Stimulated activated CD4-positive, alpha-beta T cell treated with anti-CD3 and anti-CD28 coated beads, Interleukin-4, amount 100 ng/mL, for 1 hour (primary cell): ENCODE measurements at places on chromosomes 12 and 14.

- no peak for DNase-seq
Observed at GRCh38 chr14:91806716-91807115, 60.6 kb downstream of the TC2N start.

DNA sequence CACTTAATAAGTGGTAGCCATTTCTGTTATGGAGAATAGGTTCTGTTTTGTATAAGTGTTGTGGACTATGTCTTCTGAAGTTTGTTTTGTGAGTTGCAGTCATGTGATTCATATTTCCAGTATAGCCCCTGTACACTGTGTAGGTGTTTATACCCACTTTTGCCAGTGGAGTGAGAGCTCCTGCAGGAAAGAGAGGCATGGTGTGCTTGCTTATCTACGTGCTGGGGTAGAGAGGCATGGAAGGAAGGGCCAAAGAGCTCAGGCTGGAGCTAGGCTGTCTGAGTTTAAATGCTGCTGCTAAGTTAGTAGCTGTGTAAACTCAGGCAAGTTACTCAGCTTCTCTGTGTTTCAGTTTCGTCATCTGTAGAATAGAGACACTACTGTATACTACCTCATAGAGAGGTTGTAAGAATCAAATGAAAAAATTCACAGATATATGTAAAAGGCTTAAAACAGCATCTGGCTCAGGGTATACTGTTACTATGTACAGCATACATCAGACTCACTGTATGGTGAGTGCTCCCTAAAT, 88.2 kb upstream of the SLC38A2 start:
- DNase-seq = no peak

DNA sequence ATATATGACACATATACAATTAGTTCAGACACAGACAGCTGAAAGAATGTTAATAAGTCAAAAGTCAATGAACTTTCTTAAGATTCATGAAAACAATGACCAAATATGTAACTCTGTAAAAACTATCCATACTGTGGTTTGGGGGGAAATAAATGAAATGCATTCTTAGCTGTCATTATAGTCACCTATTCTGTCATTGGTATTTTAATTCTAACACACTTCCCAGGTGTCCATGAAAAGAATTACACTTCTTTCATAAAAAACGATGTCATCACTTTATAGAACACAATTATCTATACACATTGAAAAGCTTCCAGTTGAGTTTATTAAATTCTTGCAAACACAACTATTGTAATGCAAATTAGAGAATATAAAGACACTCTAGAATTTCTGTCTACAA, 35.8 kb downstream of the PPFIA2 start:
- no peak for DNase-seq

DNA sequence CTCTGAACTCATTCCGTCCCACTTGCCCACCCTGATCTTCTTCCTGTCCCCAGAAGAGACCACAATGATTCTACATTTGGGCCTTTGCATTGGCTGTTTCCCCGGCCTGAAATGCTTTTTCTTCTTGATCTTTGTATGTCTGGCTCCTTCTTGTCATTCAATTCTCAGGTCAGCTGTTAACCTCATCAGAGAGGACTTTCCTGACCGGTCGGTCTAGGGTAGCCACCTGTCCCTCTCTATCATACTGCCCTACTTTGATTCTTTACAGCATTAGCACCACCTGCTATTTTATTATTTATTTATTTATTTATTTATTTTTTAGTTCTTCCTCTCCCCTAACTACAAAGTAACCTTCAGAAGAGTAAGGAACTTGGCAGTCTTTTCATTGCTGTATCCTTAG, 84.3 kb downstream of the DYRK2 start:
- DNase-seq = no peak

GRCh38 chr12:50331745-50332144, 48.4 kb upstream of the LIMA1 start:
- no peak for DNase-seq

- DNase-seq = no peak
Observed at GRCh38 chr14:103892247-103892646, 36.0 kb upstream of the TDRD9 start.

DNA sequence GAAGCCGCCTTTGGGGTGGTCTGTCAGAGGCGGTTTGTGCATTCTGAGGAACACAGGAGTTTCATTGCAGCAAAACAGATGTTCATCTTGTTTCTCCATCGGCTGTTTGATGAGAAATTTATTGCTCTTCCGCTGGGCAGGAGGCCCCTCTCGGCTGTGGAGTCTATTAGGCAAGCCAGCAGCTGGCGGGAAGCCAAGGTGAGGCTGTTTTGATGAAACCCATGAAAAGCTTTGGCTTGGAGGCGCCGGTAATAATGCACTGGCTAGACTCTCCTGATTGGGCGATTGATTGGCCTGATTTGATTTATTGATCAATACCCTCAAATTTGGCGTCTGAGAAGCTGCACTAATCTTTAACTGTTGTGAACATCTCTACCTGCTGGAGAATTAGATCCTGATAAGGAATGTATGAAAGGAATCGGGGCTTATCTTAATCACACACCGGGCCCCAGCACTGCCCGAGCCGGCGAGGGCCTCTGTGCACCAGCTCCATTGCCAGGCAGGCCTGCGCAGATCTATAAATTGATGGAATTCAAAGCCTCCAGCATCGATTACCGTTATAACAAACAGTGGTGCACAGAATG, 187.7 kb downstream of the PHETA1 start:
- DNase-seq = no peak

GRCh38 chr14:64746298-64747250, 42.4 kb downstream of the PLEKHG3 start:
- DNase-seq = no peak
